ENCODE measurements at places on chromosomes 3 and 15.

- peak; percentile 97 for DNase-seq
Measured at GRCh38 chr3:142850395-142851023, 38.4 kb downstream of the PCOLCE2 start.

- DNase-seq = peak; percentile 38
Measured at GRCh38 chr15:90201130-90201943, at the start of gene SEMA4B. TSS of gene SEMA4B (plus strand) at chr15:90201330. CDS start at chr15:90201579, 249 bp downstream.

- DNase-seq = no peak
Measured at GRCh38 chr15:84793431-84794161, 23.6 kb upstream of the ALPK3 start.

GRCh38 chr3:149816986-149817385, 4.0 kb downstream of the RNF13 start:
- DNase-seq = no peak

DNA sequence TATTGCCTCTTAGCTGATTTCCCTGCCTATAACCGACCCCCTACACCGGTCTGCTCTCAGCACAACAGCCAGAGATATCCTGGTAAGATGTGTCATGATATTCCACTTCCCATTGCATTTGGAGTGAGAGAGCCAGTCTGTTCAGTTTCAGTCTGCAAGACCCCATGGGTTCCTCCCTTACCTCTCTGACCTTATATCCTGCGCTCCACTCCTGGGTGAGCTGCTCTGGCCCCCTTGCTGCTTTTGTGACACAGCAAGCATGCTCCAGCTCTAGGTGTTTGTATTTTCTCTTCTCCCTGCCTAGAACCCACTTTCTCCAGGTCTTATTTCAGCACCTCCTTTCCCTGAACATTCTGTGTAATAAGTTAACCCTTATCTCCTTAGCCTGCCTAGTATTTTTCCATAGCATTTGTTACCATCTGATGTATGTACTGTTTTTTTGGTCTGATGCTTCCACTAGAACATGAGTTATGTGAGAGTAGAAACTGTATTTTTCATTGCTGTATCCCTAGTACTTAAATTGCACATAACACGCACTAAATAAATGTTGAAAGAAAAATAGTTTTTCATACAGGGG, 44.2 kb downstream of the CMTM8 start:
- no peak for DNase-seq

DNA sequence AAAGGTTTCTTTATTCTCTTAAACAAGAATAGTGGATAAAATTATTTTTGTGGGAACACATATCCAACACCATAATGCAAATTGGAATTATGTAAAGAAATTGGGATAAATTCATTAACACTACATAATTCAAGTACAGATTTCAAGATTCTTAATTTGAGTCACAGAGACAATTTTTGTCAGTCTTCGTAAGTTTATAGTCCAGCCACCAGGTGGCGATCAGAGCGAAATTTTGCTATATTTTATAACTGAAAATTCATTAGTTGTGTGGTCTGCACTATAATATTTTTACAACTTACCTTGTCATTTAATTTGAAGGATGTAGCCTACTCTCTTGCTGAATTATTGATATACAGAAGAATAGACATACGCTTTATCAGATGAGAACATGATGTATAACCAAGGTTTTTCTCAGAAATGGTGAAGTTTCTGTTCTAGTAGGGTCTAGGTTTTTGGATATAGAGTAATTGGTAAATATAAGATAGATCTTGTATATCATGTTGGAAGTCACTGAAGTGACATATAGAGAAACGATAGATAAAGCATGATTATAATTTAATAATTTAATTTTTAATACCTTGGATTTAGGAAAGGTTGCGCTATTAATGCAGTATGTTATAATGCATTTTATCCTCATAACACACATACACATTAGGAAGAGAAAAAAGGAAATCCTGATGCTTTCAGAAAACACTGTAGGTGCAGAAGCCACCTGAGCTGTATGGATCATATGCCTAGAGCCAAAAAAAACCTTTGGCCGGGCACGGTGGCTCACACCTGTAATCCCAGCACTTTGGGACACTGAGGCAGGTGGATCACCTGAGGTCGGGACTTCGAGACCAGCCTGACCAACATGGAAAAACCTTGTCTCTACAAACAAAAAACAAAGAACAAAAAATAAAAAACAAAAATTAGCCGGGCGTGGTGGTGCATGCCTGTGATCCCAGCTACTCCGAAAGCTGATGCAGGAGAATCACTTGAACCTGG, 31.7 kb downstream of the PLSCR4 start:
- no peak for DNase-seq

DNA sequence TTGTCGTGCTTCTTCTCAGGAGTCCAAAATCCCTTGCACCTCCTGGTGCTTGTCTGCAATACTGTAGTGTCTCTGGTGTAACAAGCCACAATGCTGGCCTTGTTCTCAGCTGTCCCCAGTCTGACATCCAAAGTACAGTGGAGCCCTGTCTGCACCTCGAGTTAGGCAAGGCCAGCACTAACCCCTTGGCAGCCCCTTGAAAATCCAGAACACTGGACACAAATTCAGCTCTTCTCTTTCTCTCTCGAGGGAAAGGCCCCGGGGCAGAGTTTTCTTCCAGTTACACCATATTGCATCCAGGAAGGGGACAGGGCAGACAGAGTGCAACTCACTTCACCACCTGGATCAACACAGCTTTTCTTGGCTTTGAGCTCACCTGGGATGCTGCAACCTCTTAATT, 91.3 kb upstream of the ATP10A start:
- DNase-seq = no peak

- no peak for DNase-seq
Measured at GRCh38 chr3:117512975-117513374, 803.4 kb downstream of the TUSC7 start.

DNA sequence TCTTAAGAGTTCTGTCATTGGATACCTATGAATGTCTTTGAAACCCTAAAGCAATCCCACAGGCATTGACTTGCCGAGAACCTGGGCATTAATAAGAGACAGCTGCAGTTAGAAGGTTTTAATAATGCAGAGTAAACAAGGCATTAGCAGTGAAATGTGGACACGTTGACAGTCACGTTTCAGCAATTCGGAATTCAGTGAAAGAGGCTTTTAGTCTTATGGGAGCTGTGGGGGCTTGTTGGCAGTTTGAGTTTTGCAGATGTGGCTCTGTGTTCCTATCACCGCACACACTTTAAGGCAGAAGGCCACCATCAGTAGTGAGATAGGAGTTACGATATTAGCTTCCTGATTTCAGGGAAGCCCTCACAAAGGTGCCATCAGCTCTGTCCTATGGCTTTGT, 145.2 kb upstream of the NUDT16 start:
- DNase-seq = no peak

GRCh38 chr3:7075901-7076300, 215.0 kb downstream of the GRM7 start:
- DNase-seq = no peak

DNA sequence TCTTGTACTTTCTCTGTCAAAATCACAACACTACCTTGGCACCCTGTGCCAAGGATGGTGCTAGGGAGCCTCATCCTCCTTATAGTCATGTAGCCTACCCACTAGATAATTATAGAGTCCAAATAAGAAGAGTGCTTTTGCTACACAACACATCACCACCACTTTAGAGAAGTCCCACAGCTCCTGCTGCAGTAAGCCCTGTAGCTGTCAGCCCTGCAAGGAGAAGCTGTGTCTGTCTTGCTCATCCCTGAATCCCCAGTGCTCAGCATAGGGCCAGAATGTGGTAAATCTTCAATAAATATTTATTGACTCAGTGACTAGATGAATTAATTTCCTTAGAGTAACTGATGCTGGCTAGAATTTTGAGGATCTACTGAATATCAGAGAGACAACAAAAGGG, 190.8 kb downstream of the ZNF621 start:
- no peak for DNase-seq

DNA sequence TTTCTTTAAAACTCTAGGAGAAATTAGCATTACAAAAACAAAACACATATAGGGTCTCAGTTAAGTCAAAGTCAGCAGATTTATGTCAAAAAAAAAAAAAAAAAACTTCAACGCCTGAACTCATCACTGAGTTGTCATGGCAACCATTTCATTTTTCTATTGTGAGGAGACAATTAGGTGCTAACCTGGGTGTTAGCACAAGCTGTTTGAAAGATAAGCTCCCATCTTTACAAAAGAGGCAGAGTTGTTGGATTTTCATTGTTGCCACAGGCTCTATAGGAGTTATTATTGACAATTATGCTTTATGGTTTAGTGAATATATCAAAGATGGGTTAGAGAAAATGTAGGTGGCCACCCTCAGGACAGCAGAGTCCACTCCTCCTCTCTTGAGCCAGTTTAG, 806.9 kb downstream of the GRM7 start:
- DNase-seq = no peak

- no peak for DNase-seq
Measured at GRCh38 chr3:89586676-89587075, 479.3 kb downstream of the EPHA3 start.

- DNase-seq = no peak
Measured at GRCh38 chr15:80788536-80788935, 9.4 kb downstream of the CEMIP start.

- no peak for DNase-seq
Measured at GRCh38 chr3:30358871-30359270, 247.5 kb upstream of the TGFBR2 start.

GRCh38 chr3:148711981-148712666, 14.4 kb downstream of the AGTR1 start:
- DNase-seq = no peak

- peak; percentile 79 for DNase-seq
Measured at GRCh38 chr3:111668888-111669488, 73.8 kb upstream of the ZBED2 start.

GRCh38 chr15:72534523-72534922, 60.4 kb downstream of the ARIH1 start:
- DNase-seq = no peak

DNA sequence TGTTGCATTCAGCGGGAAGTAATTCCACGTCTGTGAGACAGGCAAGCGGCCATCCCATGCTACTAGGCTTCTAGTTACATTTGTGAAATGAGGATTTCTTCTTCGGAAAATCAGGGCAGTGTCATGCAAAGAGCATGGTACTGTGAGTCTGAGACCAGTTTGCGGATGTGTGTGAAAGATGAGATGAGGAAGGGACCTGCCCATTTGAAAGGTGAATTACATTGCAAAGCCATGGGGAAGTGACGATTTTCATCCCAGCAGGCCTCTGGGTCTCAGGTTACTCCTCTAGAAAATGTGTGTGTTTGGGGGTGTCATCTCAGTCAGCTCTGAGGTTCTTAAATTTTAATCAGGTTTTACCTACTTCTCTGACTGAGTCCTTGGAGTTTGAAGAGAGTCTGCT, 16.1 kb downstream of the TLE3 start:
- no peak for DNase-seq

All from RCC 7860 (cell line).